Neural crest cell (in vitro differentiated cells): ENCODE measurements at places on chromosomes 4 and X.

- DNase-seq = no peak
Measured at GRCh38 chrX:12309040-12309743, 170.9 kb downstream of the FRMPD4 start.

DNA sequence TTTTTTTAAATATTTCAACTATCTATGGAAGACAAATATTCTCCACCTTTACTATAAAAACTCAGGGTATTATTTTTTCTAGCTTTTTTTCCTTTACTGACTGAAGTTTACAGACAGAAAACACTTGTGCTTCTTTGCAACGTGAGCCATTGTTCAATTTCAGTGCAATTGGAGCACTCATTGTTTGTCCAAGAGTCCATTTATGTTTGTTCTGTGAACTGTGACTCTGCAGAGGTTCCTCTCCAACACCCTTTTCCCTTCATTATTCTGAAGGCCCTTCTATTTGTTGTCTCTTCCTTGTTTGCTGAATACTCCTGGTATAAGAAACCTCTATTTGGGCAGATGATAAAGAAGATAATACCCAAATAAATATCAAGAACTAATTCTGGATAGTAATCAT lies 37.4 kb downstream of the DAPP1 start:
- no peak for DNase-seq

DNA sequence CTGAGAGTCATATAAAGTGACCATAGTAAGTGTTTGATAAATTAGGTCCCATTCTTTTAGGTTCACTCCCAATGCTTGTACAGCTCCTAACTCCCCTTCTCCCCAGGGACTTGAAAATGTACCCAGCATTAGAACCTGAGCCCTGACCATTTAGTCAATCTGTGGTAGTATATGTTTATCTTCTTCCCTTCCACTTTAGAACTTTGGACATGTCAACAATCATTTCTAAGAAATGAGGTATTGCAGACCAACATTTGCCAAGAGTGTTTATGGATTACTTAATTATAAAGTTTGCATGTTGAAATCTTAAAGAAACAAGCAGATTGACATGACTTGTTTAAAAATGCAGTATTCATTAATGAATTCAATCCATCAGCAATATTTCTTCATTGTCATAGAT lies 26.0 kb downstream of the AFM start:
- no peak for DNase-seq

DNA sequence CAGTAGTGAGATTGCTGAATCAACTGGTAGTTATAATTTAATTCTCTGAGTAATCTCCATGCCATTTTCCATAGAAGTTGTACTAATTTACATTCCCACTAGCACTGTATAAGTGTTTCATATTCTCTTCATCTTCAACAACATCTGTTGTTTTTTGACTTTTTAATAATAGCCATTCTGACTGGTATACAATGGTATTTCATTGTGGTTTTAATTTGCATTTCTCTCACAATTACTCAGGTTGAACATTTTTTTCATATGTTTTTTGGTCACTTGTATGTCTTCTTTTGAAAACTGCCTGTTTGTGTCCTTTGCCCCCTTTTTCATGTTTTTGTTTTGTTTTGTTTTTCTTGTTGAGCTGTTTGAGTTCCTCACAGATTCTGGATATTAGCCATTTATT lies 880.2 kb downstream of the RAPGEF2 start:
- DNase-seq = no peak
